ENCODE measurements at places on chromosomes 16 and 17.

DNA sequence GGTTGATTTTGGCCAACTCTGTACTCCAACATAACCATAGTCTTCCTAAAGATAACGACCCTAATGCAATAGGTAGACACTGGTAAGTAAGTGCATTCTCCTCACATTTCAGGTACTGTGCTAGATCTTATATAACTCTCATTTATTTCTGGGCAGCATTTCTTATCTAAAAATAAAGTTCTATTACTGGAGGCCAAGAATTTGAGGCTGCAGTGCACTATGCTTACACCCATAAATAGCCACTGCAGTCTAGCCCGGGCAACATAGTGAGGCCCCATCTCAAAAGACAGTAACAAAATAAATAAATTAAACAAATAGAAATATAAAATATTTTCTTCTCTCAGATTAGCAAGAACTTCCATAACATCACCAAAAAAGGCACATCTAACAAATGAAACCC lies 12.7 kb downstream of the CLEC3A start:
- DNase-seq: no peak

DNA sequence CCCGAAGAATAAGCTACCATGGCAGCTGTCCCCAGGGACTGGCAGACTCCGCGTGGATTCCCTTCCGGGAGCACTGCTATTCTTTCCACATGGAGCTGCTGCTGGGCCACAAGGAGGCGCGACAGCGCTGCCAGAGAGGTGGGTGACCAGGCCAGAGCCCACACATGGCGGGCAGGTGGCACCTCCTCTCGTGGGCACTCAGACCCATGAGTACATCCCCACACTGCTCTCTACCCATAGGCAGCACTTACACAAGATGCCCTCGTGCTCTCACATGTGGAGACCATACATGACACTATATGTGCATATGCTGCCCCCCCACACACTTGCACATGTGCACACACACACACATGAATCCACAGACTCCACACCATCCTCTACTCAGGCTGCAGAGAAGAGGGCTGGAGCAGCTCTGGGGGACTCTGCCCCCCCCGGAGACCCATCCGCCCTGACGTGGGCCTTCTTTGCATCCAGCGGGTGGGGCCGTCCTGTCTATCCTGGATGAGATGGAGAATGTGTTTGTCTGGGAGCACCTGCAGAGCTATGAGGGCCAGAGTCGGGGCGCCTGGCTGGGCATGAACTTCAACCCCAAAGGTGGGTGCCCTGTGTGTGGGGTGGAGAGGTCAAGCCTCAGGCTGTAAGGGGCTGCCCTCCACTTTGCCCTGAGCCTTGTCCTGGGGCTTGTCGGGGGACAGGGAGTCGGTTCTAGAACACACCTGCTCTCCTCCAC lies 62.9 kb downstream of the MRC2 start:
- no peak for DNase-seq

DNA sequence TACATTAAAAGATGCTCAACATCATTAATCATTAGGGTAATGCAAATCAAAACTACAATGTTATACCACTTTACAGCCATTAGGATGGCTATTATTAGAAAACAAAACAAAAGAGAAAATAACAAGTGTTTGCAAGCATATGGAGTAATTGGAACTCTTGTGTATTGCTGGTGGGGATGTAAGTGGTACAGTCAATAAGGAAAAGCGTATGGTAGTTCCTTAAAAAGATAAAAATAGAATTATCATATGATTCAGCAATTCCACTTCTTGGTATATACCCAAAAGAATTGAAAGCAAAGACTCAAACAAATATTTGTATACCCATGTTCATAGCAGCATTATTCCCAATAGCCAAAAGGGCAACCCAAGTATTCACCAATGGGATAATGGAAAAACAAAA lies 1.4 kb upstream of the CAPNS2 start:
- no peak for DNase-seq

DNA sequence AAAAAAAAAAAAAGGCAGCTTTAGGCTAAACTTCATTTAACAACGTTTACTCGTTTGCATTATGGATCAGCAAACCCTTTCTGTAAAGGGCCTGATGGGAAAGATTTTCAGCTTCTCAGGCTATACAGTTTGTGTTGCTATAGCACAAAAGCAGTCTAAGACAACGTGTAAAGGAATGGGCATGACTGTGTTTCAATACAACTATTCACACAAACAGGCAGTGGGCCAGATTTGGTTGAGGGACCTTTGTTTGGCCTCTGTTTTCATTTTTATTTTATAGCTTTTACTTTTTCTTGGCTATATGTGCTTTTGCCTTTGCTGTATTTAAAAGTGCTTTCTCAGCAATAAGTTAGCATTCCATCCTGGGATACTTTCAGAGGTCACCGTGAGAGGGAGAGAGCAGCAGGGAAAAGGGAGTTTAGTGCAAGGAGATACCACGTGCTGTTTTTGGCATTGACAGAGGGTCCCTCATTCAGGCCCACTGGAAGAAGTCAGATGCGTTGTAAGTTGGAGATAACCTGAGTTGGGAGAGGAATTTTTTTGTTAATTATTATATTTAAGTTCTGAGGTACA lies 335.6 kb downstream of the UTP18 start:
- no peak for DNase-seq

- DNase-seq: no peak
These were observed 49.9 kb upstream of the ELAC2 start for GRCh38 chr17:13067629-13068303.

DNA sequence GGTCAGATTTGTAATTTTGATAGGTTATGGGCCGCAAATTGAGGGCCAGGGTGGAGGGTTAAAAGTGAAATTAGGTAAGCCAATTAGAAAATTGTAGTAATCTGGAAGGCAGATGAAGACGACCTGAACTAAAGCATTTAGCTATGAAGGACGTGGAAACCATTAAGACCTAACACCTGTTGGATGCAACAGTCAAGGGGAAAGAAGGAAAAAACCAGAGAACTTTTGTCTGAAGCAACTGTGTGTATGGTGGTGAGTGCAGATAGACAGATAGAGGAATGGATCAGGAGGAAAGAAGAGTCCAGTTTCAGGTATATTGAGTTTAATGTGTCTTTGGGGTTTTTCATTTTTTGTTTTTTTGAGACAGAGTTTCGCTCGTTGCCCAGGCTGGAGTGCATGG lies 40.2 kb upstream of the MARCHF10 start:
- no peak for DNase-seq

DNA sequence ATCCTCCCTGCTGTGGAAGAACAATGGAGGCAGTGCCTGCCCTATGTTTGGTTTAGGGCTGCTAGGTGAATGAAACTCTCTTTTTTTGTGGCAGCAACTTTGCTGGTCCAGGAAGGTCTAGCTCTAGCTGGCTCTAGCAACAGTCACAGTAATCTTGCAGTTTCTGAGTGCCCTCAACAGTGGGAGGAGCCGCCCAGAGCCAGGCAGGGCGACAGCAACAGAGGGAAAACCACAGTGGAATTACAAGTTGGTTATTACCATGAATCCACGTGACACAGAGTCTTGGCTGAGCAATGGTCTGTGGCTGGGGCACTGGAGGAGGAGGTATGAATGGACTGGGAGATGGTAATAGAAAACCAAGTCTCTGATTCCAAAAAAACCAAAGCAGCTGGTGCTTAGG lies 10.3 kb downstream of the HSPB9 start:
- DNase-seq: no peak

- DNase-seq: no peak
These were observed 271.4 kb downstream of the IRX3 start for GRCh38 chr16:54015147-54015546.

- DNase-seq: no peak
These were observed 270.7 kb upstream of the SOX9 start for GRCh38 chr17:71849783-71850768.

GRCh38 chr17:67855504-67856324 lies 30.4 kb downstream of the BPTF start:
- no peak for DNase-seq

GRCh38 chr17:39755554-39756379 lies 18.0 kb downstream of the GRB7 start:
- DNase-seq: peak; percentile 25

DNA sequence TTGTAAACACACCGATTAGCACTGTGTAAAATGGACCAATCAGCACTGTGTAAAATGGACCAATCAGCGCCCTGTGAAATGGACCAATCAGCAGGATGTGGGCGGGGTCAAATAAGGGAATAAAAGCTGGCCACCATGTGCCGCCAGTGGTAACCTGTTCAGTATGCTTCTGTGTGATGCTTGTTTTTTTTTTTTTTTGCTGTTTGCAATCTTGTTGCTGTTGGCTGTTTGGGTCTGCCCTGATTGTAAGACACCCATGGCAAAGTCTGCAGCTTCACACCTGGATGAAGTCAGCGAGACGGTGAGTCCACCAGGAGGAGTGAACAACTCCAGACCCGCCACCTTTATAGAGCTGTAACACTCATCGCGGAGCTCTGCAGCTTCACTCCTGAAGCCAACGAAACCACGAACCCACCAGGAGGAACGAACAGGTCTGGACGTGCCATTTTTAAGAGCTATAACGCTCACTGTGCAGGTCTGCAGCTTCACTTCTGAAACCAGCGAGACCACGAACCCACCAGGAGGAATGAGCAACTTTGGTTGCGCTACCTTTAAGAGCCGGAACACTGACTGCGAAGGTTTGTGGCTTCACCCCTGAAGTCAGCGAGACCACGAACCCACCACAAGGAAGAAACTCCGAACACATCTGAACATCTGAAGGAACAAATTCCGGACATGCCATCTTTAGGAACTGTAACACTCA lies 85.0 kb upstream of the MED9 start:
- DNase-seq: peak; percentile 83

- DNase-seq: peak; percentile 24
These were observed 1.1 kb upstream of the TRPV3 start for GRCh38 chr17:3558603-3559269.

DNA sequence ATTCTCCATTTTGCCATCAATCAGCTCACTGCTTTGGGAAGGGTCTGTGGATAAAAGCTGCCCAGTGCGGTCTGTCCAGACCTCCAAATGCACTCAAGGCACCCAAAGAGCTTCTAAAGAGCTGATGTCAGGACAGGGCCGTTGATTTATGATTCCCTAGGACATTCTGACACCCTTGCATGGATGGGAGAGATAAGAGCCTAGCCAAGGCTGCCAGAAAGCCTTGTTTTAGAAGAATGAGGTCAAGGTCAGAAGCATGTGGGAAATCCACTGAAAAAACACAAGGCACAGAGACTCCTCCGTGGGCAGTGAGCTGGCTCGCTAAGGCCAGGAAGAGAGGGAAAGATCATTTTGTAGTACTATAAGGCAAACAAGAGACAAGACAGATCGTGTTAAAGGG lies 214.0 kb downstream of the CDH11 start:
- no peak for DNase-seq

DNA sequence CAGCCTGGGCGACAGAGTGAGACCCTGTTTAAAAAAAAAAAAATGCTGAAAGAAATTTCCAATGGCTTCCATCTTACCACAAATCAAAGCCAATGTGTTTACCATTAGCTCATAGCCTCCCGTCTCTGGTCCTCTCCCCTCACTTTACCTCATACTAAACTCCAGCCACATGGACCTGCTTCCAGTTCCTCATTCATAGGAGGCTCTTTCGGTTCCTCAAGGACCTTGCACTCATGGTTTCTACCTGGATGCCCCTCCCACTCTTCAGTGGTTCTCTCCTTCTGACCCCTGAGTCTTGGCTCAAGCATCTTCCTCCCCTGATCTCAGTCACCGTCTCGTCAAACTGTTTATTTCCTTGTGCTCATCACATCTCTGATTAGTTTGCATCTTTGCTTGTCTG lies 3.8 kb upstream of the DEF8 start:
- no peak for DNase-seq

DNA sequence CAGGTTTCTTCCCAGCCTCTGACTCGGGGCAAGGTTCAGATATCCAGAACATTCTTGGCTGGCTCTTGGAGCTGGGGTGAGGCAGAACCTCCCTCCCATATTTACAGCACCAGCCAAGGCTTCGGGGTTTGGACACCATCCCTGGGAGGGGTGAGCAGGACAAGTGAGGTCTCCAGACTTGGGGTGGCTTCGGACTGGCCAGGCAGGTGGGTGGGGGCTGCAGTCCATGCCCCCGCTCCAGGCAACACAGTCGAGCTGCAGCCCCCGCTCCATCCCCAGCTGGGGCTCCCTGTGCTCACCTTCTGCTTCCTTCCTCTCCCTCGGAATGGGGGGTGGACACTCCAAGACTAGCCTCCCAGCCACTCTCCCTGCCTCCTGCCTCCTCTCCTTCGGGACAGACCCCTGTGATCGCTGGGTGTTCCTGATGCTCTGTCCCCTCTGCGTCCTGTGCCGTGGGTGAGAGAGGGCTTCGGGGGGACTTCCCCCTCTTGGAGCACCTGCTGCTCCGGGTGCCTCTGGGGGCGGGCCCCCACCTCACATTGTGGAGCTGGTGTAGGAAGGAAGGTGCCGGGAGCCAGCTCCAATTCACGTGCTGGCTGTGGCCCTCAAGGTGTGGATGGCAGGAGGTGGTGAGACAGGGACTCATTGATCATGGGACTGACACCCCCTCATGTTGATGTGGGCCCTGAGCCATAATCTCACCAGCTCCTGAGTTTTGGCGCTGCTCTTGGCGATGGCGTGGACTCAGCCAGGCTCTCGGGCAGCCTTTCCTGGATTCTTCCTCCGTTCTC lies 189.2 kb downstream of the SEC14L1 start:
- no peak for DNase-seq

DNA sequence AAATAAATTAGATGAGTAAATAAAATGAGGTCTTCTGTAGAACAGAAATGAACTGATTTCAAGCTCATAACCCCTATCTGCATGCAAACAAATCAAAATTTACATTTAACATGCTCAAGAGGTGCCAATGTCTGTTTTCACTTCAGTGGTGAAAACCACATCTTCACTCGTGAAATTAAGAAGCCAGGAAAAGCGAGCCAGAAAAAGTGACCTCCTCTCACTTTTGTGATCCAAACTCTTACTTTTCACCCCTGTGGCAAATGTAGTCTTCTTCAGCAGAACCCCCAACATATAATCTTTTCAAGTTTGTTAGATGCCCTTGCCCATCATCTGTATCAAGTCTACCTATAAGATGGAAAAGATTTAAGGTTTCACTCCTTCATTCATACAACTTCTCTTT lies 9.5 kb upstream of the QRICH2 start:
- no peak for DNase-seq

DNA sequence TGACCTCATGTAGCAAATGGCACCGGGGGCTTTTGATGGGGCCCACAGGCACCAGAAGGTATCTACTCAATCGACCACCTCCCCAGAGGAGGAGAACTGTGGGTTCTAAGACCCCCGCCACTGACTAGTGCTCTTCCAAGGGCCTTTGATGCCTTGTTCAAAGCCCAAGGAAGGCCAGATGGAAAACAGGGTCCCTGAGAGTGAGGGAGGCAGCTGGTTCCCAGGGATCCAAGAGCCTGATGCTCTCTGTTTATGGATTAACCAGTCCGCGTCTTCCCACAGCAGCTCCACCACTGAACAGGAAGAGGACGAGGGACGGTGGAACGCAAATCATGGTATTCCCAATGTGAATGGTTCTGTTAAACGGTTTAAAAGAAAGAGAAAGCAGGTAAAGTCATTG lies 7.6 kb downstream of the PHB1 start:
- no peak for DNase-seq

GRCh38 chr16:19829844-19830692 lies 54.6 kb downstream of the GPRC5B start:
- DNase-seq: no peak

GRCh38 chr16:78434401-78434800 lies 334.9 kb downstream of the WWOX start:
- no peak for DNase-seq

Measured in T-helper 2 cell (primary cell).